ENCODE measurements at places on chromosomes 7 and 10.

GRCh38 chr10:117541909-117542705, 439 bp upstream of the EMX2 start:
- no peak for DNase-seq

- no peak for DNase-seq
These were observed at the start of gene FXYD4 for GRCh38 chr10:43371418-43371817. Gene FXYD4 (plus strand): TSS chr10:43371636. CDS start chr10:43373747, 2,111 bp downstream.

GRCh38 chr7:7099584-7100014, 82.7 kb upstream of the C1GALT1 start:
- DNase-seq: no peak

DNA sequence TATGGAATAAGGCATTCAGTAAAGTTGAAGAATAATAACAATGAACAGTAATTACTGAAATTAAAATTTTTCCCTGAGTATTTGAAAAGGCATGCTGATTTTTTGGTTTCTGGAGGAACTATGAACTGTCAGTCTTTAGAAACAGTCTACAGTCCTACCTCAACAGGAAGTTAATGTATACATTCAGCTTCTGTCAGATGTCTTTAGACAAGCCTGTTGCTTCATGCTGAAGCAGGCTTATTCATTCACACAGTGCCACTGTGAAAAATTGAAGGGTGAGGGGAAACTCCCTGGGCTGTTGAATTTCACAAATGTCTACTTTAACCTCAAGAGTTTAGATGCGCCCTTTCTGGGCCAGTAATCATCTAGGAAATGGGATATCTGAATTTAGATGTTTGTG, 3.5 kb downstream of the NRF1 start:
- no peak for DNase-seq

- DNase-seq: no peak
These were observed 2.9 kb downstream of the RBM20 start for GRCh38 chr10:110647136-110647430.

DNA sequence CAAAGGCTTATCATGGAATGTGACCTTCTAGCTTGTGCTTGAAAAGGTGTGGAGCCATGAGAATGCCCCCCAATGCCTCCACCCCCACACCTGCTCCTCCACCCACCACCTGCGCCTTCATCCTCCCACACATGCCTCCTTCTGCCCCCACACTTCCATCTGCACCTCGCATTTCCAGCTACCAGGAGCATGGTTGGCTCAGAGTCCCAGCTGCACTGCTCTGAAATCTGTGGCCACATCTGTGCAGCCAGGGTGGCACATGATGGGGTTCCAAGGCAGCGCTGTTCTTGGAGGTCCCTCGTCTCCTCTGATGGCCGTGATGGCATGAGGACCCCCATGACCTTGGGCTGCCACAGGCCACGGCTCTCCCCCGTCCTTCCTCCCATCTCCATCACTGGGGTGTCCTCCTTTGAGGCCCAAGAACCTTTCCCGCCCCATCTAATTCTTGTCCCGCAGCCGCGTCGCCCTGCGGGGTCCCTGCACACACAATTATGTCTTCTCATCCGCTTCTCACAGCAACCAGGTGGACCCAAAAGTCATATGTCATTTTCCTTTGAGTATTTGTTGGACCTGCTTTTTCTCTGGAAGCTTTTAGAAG, 40.6 kb upstream of the CNPY1 start:
- no peak for DNase-seq

DNA sequence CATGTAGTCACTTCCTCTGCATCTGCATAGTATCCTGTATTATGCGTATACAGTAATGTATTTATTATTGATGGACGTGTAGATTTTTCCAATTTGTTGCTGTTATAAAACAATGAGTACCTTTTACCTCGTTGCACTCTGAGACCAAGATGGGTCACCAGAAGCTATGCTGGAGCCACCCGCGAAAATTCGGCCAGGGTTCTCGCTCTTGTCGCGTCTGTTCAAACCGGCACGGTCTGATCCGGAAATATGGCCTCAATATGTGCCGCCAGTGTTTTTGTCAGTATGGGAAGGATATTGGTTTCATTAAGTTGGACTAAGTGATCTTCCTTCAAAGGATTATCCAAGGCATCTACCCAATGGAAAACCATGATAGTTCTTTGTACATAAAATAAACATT, 1.0 kb downstream of the PSMC2 start:
- DNase-seq: no peak

- no peak for DNase-seq
These were observed 56.7 kb upstream of the SDK1 start for GRCh38 chr7:3244241-3244814.

DNA sequence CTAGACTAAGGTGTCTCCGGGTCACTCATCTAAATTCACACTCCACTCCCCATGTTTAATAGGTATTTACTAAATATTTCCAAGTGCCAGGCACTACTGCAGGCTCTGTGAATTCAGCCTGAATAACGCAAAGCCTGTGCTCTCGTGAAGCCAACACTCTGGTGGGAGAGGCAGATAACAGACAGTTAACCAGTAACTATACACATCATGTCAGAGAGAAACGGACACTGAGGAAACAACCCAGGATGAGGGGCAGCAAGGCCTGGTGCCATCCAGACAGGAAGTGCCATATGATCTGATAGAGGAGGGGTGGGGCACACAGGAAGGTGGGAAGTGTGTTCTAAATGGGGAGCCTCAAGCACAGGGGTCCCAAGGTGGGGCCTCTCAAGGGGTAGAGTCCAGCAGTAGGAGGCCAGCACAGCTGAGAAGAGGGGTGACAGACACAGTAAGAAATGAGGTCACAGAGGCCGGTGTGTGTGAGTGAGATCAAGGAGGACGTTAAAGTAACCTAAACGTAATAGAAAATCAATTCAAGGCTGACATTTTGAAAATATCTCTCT, 85.3 kb downstream of the LARP4B start:
- DNase-seq: no peak

DNA sequence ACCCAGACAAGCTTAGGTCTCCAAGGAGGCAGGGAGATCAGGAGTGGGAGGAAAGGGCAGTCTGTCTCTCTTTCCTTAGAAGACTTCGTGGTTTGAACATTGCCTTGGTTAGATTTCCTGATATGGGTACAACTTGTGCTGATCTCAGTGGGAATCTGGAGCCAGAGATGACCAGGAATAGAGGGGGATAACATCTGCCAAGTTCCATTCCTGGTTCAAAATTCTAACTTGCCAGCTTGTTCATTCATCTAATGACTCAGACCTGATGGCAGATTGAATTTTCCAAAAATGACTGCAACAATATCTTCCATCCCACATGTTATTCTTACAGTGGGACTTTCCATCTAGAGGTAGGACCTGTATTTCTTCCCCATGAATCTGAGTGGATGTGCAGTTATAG, 394.3 kb upstream of the PODXL start:
- no peak for DNase-seq

DNA sequence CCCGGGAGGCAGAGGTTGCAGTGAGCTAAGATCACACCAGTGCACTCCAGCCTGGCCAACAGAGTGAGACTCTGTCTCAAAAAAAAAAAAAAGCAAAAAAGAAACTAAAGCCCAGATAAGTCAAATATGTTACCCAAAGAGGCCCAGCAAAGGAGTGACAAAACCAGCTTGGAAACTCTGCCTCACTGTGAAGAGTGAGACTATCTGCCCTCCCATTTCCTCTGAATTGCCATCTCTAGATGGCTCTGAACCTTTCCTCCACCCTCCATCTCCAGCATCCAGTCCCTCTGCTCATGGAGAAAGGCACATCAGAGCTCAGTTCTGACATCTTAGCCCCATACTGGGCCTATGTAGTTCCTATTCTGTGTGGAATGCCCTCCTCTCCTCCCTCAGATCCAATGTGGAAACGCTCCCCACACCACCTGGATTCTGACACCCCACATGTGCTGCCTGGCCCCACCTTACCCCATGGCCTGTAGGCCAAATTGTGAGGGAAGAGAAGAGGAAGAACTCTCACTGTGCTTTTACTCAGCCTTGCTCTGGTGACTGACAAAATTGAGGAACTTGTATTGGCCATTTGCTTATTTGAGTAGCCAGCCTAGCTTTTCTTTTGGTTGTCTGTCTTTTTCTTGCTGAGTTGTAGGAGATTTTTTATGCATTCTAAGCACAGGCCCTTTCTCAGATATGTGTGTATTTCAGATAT, 18.0 kb upstream of the NUDCD3 start:
- no peak for DNase-seq

DNA sequence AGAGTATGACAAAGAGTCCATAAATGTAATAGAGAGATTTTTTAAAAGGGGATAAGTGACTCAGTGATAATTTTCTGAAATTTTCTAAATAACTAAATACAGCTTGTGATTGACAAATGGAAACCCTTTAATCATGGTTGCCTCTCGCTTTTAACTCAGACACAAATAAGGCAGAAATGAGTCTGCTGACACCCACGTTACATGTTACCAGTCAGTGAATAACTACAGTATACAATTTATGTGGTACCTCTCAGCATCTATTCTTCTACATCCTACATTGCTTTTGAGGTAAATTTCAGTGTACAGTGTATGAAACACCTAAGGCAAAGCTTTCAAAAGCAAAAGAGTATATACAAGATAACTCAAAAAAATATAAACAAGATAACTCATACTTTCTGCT, 4.2 kb downstream of the NSUN6 start:
- DNase-seq: no peak

Measured in T-helper 2 cell (primary cell).